ENCODE measurements at places on chromosomes 12 and 14.

GRCh38 chr12:47977046-47977771 is 13.8 kb downstream of the TMEM106C start:
- DNase-seq: no peak

- DNase-seq: no peak
Observed at GRCh38 chr12:64124511-64125197, 97.4 kb downstream of the KICS2 start.

DNA sequence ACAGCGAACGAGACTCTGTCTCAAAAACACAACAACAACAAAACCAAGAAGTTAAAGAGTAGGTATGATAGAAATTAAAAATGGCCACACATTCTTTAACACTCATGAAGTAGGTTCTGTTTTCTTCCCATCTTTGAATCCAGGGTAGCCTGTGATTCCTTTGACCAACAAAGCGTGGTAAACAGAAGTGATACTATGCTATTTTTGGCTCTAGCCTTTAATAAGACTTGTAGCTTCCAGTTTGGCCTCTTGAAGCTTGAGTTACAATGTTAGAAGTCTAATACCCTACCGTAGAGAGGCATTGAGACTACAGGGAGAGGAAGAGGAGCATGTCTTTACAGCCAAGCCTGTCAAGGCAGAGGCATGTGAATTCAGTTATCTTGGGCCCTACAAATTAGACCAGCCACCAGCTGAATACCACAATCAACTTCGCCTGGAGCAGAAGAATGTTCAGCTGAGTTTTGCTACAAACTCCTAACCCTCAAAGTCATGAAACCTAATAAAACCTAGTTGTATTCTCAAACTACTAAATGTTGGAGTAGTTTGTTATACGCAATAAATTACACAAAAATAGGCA is 4.9 kb upstream of the NEMF start:
- DNase-seq: no peak

DNA sequence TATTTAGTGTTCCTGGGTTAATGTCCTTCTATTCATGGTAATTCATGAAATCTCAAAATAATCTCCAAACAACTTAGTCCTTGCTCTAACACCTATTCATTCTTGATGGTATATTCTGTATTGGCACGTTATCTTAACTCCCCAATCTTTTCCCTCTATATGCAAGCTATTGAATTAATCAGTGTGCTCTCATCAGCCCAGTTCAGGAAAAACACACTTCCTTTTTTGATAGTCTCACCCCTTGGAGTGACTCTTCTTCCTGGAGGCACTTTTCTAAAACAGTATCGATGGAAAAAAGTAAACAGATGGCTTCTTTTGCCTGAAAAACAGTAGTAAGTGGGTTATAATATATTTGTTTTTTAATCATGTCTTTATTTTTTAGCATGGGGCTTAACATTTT is 28.6 kb downstream of the TULP3 start:
- no peak for DNase-seq

DNA sequence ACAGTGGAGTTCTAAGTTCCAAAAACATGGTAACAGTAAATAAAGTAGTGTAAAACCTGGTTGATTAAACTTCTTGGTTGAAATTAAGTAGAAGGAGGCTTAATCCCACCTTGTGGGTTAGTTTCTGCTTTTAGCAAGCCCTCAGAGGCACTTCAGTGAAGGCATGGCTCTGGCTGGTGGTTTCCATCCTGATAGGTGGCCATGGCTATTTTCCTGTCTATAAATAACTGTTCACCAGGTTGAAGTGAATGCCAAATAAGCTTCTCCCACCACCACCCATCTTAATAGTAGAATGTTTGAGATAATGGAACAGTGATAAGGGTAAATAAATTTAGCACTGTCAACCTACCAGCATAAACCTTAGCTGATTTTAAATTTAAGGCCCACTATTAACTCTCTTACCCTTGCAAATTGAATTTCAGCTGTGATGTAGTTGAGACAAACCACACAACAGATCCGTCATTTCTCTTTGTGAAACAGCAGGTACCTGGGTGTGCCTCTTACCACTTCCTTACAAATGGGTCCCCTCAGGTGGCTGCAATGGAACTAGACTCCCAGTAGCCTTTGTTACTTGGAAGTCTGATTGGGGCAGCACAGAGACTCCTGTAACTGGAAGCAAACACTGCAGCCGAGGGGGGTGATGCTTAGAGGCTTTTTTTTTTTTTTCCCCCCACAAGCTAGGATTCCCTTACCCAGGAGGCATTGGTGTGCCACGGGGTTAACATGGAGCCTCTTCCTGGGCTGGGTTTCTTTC is 41.4 kb downstream of the DAAM1 start:
- no peak for DNase-seq

Measured in stimulated activated CD8-positive, alpha-beta memory T cell treated with anti-CD3 and anti-CD28 coated beads, Interleukin-15, amount 100 ng/mL, for 48 hours (primary cell).